ENCODE measurements at places on chromosomes 3 and 15.

GRCh38 chr3:175728566-175728965 is 869.4 kb downstream of the NAALADL2 start:
- H3K4me3 ChIP-seq = no peak overlapping the region
- H3K27ac ChIP-seq = no peak overlapping the region
- no peaks in the 10 kb centered on the region for H3K27me3 ChIP-seq
- H3K4me1 ChIP-seq = no peaks in the 10 kb centered on the region

- H3K4me3 ChIP-seq = no peak overlapping the region
- DNase-seq = no peak
- no peaks in the 10 kb centered on the region for H3K27me3 ChIP-seq
- no peaks in the 10 kb centered on the region for H3K36me3 ChIP-seq
- H3K4me1 ChIP-seq = peaks cover 6% of the 10 kb centered on the region
Observed at GRCh38 chr15:95442107-95442719, 888.3 kb upstream of the NR2F2 start.

- no peaks in the 10 kb centered on the region for H3K36me3 ChIP-seq
- no peak overlapping the region for H3K27ac ChIP-seq
- no peak overlapping the region for H3K4me3 ChIP-seq
- DNase-seq = no peak
- H3K4me1 ChIP-seq = no peaks in the 10 kb centered on the region
Observed at GRCh38 chr3:149536429-149536828, 61.9 kb downstream of the TM4SF4 start.

- H3K4me3 ChIP-seq = no peak overlapping the region
- no peak overlapping the region for H3K27ac ChIP-seq
- DNase-seq = no peak
- H3K4me1 ChIP-seq = peaks cover 3% of the 10 kb centered on the region
Observed at GRCh38 chr3:99823723-99824711, 6.4 kb downstream of the CMSS1 start.

DNA sequence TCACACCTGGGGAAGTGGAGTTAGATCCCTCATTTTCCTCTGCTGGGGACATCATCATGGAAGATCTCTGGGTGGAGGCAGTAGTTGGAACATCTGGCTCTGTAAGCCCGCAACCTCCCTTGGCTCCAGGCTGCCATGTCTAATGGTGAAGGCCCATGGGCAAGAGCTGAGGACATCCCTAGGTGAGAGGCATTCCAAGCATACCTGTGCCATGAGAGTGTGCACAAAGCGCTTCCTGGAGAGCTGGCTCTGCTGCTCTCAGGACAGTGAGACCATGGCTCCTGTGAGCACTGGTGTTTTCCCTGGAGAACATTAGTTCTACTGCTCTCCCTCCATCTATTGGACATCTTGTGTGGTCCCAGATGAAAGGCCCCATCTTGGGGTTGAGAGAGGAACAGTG is 7.7 kb downstream of the MAPKAPK3 start:
- H3K27me3 ChIP-seq = no peaks in the 10 kb centered on the region
- H3K36me3 ChIP-seq = peaks cover 8% of the 10 kb centered on the region
- peaks cover 92% of the 10 kb centered on the region for H3K4me1 ChIP-seq
- H3K27ac ChIP-seq = peak overlapping the region; percentile 68
- peak overlapping the region; percentile 67 for H3K4me3 ChIP-seq

DNA sequence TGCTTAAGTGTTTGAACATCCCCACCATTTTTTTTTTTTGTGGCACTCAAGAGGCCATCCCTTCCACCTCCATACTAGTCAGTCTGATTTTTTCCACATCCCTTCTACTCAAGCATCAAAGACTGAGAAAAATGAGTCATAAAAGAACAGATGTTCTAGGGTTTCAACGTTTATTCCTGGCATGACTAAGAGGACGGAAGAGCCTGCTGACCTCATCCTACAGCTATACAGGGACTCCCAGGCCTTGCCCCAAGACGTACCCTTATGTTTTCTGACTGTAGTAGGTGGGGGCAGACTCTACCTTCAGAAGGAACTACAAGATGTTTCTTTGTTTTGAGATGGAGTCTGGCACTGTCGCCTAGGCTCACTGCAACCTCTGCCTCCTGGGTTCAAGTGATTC is 3.3 kb upstream of the ITPKA start:
- H3K27ac ChIP-seq = no peak overlapping the region
- H3K27me3 ChIP-seq = no peaks in the 10 kb centered on the region
- no peak overlapping the region for H3K4me3 ChIP-seq

- H3K4me3 ChIP-seq = no peak overlapping the region
- no peaks in the 10 kb centered on the region for H3K36me3 ChIP-seq
Observed at GRCh38 chr3:107892955-107893624, 197.7 kb downstream of the CD47 start.

- H3K4me1 ChIP-seq = no peaks in the 10 kb centered on the region
- H3K27me3 ChIP-seq = peaks cover 3% of the 10 kb centered on the region
- no peak for DNase-seq
- H3K27ac ChIP-seq = no peak overlapping the region
Observed at GRCh38 chr3:156274791-156275190, 154.4 kb downstream of the KCNAB1 start.

GRCh38 chr3:108862865-108863798 is 40.5 kb downstream of the TRAT1 start:
- H3K4me1 ChIP-seq = peaks cover 28% of the 10 kb centered on the region
- peak overlapping the region; percentile 30 for H3K4me3 ChIP-seq
- H3K27me3 ChIP-seq = no peaks in the 10 kb centered on the region
- peak; percentile 74 for DNase-seq
- H3K36me3 ChIP-seq = peaks cover 6% of the 10 kb centered on the region
- peak overlapping the region; percentile 78 for H3K27ac ChIP-seq

DNA sequence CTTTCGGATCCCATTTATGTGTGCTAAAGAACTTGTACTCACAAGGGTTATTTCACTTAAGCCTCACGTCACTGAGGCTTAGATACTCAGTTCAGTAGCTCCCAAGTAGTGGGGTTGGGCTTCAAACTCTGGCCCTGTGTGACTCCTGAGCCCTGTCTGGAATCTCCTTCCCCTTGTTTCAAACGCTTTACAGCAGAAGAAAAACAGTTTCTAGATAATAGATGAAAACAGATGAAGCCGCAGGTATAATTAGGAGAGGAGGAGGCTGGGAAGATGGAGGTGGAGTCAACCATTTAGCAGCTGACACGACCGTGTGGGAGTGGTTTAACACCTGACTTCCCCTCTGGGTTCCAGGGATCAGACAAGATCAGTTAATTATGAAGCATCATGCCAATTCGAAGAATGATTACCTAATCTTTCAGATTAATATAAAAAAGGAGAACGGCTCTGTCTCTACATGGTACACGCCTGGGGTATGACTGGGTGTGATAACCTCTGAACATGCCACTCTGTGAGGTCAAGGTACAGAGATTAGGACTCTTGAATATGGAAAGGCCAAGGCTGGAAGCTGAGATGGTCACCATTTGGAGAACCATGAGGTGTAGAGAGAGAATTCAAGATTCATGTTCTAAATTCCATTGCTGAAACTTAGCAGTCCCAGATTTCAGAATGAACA is 31.1 kb downstream of the TPM1 start:
- no peaks in the 10 kb centered on the region for H3K27me3 ChIP-seq
- H3K36me3 ChIP-seq = no peaks in the 10 kb centered on the region
- no peaks in the 10 kb centered on the region for H3K4me1 ChIP-seq
- H3K4me3 ChIP-seq = no peak overlapping the region
- no peak for DNase-seq
- no peak overlapping the region for H3K27ac ChIP-seq
